T-cell (primary cell): ENCODE measurements at places on chromosomes 2 and 18.

GRCh38 chr2:133040170-133040569 is 370.2 kb upstream of the LYPD1 start:
- no peaks in the 10 kb centered on the region for H3K36me3 ChIP-seq
- no peak overlapping the region for H3K4me3 ChIP-seq
- DNase-seq = no peak
- no peaks in the 10 kb centered on the region for H3K4me1 ChIP-seq
- no peak overlapping the region for H3K27ac ChIP-seq
- H3K27me3 ChIP-seq = no peaks in the 10 kb centered on the region

- no peaks in the 10 kb centered on the region for H3K27me3 ChIP-seq
- no peaks in the 10 kb centered on the region for H3K4me1 ChIP-seq
- no peak overlapping the region for H3K4me3 ChIP-seq
- peaks cover 60% of the 10 kb centered on the region for H3K36me3 ChIP-seq
- no peak overlapping the region for H3K27ac ChIP-seq
Measured at GRCh38 chr2:207558079-207558491, 28.3 kb downstream of the CREB1 start.

GRCh38 chr18:66874812-66875474 is 271.1 kb upstream of the CDH19 start:
- no peaks in the 10 kb centered on the region for H3K36me3 ChIP-seq
- DNase-seq = no peak
- no peak overlapping the region for H3K4me3 ChIP-seq
- H3K27ac ChIP-seq = no peak overlapping the region
- no peaks in the 10 kb centered on the region for H3K4me1 ChIP-seq
- no peaks in the 10 kb centered on the region for H3K27me3 ChIP-seq

DNA sequence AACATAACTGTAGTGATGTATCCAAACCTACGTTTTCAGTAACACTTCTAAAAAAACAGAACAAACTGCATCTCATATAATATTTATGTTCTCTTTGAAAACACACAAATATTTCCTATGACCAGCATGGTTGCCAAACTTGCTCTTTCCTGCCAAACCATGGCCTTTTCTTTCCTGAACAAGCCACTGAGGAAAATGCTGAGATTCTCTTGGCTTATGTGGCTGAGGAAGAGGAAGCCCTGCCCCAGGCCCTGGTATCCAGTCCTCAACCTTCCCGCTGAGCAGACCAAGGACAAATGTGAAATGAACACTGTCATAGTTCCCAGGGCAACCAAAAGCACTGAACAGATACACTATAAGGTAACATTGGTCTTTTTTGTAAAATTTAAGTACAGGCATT is 35.9 kb upstream of the NARS1 start:
- peaks cover 2% of the 10 kb centered on the region for H3K27me3 ChIP-seq
- no peak overlapping the region for H3K27ac ChIP-seq
- DNase-seq = no peak
- H3K4me3 ChIP-seq = no peak overlapping the region
- H3K4me1 ChIP-seq = peaks cover 2% of the 10 kb centered on the region
- no peaks in the 10 kb centered on the region for H3K36me3 ChIP-seq

- H3K36me3 ChIP-seq = no peaks in the 10 kb centered on the region
- H3K27me3 ChIP-seq = peaks cover 33% of the 10 kb centered on the region
- H3K4me1 ChIP-seq = no peaks in the 10 kb centered on the region
- H3K4me3 ChIP-seq = no peak overlapping the region
- H3K27ac ChIP-seq = no peak overlapping the region
- DNase-seq = no peak
Measured at GRCh38 chr2:130896813-130897212, 60.1 kb downstream of the ARHGEF4 start.

- no peaks in the 10 kb centered on the region for H3K4me1 ChIP-seq
- H3K27ac ChIP-seq = no peak overlapping the region
- no peaks in the 10 kb centered on the region for H3K36me3 ChIP-seq
- no peak for DNase-seq
Measured at GRCh38 chr2:124933883-124934282, 908.8 kb downstream of the CNTNAP5 start.

DNA sequence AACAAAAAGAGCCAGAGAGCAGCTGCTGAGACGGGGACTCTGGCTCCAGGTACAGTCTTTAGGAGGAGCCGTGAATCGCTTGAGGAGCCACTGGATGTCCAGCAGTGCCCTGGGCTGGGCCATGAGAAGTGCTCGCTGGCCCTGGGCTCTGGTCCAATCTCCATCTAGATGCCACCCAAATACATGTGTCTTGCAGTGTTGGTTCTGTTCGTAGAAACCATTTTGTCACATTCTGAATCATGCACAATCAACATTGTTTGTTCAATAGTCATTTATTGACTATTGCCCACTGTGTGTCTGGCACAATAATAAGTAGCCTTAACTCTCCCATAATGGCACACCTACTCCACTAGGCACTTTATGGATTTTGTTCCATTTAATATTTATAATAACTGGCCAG is 26.1 kb downstream of the TYMS start:
- no peak for DNase-seq
- no peak overlapping the region for H3K4me3 ChIP-seq
- no peak overlapping the region for H3K27ac ChIP-seq
- no peaks in the 10 kb centered on the region for H3K27me3 ChIP-seq
- peaks cover 22% of the 10 kb centered on the region for H3K36me3 ChIP-seq

DNA sequence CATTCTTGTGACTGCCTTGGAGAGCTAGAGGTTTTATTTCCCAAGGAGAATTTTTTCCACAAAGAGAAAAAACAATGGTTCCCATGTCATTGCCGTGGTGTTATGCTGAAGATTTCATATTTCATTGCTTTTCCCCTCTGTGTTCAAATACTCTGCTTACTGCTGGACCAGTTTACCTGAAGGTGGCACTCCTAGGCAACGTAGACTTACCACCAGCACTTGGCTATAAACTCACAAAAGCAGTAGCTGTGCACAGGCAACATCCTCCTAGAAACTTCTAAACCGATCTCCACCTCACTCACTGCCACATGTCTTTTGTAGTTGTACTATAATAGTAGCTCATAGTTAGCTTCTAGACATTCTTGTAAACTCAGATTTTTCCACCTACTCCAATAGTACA is 1319.7 kb upstream of the CRIM1 start:
- no peaks in the 10 kb centered on the region for H3K36me3 ChIP-seq
- H3K27me3 ChIP-seq = no peaks in the 10 kb centered on the region
- no peaks in the 10 kb centered on the region for H3K4me1 ChIP-seq
- H3K4me3 ChIP-seq = no peak overlapping the region

GRCh38 chr2:200373973-200374416 is 67.5 kb downstream of the SPATS2L start:
- no peaks in the 10 kb centered on the region for H3K27me3 ChIP-seq
- no peaks in the 10 kb centered on the region for H3K36me3 ChIP-seq
- H3K4me3 ChIP-seq = peak overlapping the region; percentile 48
- H3K4me1 ChIP-seq = peaks cover 21% of the 10 kb centered on the region
- peak; percentile 11 for DNase-seq

GRCh38 chr2:145065342-145065741 is 545.4 kb upstream of the ZEB2 start:
- DNase-seq = no peak
- H3K4me3 ChIP-seq = no peak overlapping the region
- no peaks in the 10 kb centered on the region for H3K36me3 ChIP-seq
- H3K4me1 ChIP-seq = no peaks in the 10 kb centered on the region

DNA sequence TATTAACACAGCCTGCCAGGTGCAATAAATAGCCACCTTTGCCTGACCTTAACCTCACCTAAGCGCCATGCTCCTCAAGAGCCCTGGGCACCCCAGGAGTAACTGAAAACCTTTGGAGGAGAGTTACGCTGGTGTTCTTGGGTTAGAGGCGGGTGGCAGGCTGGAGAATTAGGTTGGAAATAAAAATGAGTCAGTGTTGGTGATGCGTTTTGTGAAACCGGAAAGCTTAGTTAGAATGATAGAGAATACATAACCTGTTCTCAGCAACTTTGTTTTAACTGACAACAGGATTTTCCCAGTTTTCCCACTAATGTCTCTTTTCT is 17.0 kb downstream of the LRRFIP1 start:
- H3K27me3 ChIP-seq = no peaks in the 10 kb centered on the region
- no peak overlapping the region for H3K27ac ChIP-seq
- DNase-seq = no peak
- H3K36me3 ChIP-seq = no peaks in the 10 kb centered on the region
- no peaks in the 10 kb centered on the region for H3K4me1 ChIP-seq
- no peak overlapping the region for H3K4me3 ChIP-seq

DNA sequence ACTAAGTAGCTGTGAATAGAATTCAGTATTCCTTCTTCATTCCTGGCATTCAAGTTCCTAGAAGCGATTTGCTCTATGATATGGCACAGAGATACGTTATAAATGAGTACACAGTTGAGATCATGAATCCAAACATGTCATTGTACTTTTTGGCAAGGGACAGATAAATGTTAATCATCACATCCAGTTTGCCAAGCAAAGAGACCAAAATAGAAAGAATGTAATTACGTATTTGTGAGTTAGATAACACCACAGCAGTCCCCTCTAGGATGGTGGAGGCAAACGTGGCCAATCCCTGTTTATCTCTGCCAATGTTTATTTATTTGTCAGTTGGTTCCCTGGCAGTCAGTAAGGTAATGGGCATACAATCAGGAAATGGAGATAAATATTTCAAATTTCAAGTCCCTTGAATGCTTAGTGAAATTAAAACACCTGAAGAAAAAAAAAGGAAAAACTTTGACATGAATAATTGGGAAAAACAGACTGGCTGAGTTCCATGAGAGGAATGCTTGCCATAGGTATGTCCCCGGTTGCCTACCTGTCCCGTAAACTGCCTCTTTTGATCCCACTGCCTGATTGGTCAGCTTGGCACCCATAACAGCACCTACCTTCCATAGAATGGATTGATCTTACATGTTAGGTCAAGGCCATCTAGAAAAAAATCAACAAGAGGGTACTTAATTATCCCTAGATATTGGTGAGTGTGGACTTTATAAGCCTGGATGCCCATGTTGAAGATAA is 451.1 kb upstream of the NETO1 start:
- no peak overlapping the region for H3K4me3 ChIP-seq
- no peak overlapping the region for H3K27ac ChIP-seq
- H3K36me3 ChIP-seq = no peaks in the 10 kb centered on the region
- no peak for DNase-seq
- H3K27me3 ChIP-seq = no peaks in the 10 kb centered on the region
- no peaks in the 10 kb centered on the region for H3K4me1 ChIP-seq

DNA sequence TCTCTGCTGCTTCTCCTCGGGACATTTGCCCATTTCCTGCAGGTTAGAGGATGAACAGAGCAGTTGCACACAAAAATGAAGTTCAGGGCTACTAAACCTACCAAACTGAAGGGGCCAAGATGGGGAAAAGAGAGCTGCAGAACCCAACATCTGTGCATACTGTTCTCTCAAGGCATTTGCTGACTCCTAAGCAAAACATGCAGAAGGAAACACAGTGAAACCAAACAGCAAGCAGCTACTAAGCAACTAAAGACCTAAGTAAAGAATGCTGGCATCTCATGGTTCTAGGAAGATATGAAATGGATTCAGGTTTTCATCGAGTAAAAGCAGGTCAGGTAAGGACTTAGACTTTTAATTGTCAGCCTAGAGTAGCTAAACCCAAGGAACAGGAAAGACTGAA is 111.9 kb upstream of the SYT4 start:
- H3K27ac ChIP-seq = no peak overlapping the region
- no peak overlapping the region for H3K4me3 ChIP-seq
- H3K4me1 ChIP-seq = no peaks in the 10 kb centered on the region
- no peaks in the 10 kb centered on the region for H3K27me3 ChIP-seq

DNA sequence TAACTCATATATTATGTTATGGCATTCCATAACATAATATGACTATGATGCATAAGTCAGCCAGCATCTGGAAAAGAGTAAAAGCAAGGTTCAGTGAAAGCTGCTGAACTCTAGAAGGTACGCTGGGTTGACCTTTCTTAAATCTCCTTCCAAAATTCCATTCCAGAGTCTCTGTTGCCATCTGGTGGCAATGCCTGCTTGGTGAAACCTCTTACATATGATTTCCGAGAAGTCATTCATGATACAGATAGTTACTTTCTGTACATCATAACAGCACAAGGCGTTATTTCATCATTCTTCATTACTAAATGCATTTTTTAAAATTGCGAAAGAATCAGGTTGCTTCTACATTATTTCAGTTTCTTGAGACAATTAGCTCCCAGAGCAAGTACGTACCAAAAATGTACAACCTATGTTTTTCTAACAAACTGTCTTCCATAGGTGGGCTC is 7.0 kb upstream of the EPG5 start:
- H3K27ac ChIP-seq = no peak overlapping the region
- DNase-seq = peak; percentile 12
- no peaks in the 10 kb centered on the region for H3K27me3 ChIP-seq
- H3K4me3 ChIP-seq = no peak overlapping the region
- no peaks in the 10 kb centered on the region for H3K36me3 ChIP-seq
- peaks cover 4% of the 10 kb centered on the region for H3K4me1 ChIP-seq

DNA sequence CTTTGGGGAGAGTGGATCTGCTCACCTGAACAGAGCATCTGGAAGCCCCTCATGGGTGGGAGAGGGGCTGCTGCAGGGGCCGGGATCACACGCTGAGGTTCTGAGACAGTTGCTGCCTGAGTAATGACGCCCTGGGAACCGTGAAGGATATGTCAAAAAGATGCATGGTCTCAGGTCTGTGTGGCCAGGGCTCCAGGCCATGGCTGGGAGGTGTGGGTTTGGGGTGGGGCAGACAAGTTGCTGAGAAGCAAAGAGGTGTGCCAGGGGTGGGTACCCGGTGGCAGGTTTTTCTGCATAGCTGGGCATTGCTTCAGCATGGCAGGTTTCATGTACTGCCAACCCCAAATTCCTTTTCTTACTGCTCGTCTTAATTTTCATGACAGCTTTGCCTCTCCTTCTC is 133.5 kb downstream of the RPIA start:
- DNase-seq = no peak
- no peak overlapping the region for H3K4me3 ChIP-seq
- no peaks in the 10 kb centered on the region for H3K27me3 ChIP-seq
- no peak overlapping the region for H3K27ac ChIP-seq

DNA sequence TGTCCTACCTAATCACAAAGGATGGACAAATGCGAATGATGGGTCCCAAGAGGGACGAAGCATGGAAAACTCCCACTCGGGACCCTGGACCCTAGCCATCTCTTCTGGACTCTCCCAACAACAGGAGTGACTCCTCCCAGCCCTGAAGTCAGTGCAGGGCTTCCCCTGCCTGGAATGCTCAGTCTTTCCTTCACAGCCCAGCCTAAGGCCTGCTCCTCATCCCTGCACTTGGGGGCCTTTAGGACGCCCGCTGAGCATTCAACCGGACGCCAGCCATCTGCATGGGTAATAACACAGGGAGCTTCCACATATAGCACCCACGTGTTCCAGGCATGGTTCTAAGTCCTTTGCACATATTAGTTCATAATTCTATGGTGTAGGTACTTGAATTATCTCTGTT is 237.5 kb downstream of the KLHL29 start:
- no peaks in the 10 kb centered on the region for H3K4me1 ChIP-seq
- H3K27me3 ChIP-seq = no peaks in the 10 kb centered on the region
- no peaks in the 10 kb centered on the region for H3K36me3 ChIP-seq
- DNase-seq = no peak
